ENCODE measurements at places on chromosomes 1 and 21.

- no peak for DNase-seq
Observed at GRCh38 chr1:222905151-222905550, 90.3 kb downstream of the DISP1 start.

DNA sequence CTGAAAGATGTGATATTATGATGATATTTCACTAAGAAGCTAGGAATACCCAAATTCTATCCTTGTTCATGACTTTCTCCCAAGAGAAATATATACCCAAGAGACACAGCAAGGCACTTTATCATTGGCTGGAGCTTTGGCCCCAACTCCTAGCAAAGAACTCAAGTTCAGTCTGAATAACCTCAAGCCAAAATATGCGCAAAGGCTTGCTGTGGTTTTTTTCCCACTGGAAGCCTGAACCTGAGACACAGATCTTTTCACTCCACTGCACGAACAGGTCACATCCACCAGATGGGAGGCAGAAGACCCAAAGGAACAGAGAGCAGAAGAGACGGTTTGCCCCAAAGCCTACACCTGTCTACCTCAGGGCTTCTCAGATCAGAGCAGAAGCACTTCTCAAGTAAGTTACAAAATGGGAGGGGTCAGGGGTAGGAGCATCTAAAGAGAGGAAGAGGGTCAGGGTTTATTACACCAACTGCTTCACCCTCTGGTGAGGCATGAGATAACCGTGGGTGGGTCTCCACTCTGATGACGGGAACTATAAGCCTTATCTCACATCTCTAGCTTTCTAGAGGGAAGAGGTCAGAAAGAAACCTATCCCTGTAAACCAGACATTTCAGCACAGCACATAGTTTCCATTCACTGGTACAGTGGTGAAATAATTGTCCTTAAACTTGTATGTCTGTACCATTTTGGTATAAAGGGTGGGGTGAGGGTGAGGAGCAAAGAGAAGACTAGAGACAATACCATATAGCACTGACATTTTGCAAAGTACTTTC is 17.1 kb upstream of the CDC42BPA start:
- no peak for DNase-seq

- DNase-seq, result no peak
Observed at GRCh38 chr1:57894315-57894714, 470.5 kb upstream of the DAB1 start.

GRCh38 chr21:34558166-34558565 is 46.2 kb upstream of the KCNE1 start:
- no peak for DNase-seq

GRCh38 chr21:44909719-44910118 is 11.0 kb downstream of the ITGB2 start:
- DNase-seq, result no peak

DNA sequence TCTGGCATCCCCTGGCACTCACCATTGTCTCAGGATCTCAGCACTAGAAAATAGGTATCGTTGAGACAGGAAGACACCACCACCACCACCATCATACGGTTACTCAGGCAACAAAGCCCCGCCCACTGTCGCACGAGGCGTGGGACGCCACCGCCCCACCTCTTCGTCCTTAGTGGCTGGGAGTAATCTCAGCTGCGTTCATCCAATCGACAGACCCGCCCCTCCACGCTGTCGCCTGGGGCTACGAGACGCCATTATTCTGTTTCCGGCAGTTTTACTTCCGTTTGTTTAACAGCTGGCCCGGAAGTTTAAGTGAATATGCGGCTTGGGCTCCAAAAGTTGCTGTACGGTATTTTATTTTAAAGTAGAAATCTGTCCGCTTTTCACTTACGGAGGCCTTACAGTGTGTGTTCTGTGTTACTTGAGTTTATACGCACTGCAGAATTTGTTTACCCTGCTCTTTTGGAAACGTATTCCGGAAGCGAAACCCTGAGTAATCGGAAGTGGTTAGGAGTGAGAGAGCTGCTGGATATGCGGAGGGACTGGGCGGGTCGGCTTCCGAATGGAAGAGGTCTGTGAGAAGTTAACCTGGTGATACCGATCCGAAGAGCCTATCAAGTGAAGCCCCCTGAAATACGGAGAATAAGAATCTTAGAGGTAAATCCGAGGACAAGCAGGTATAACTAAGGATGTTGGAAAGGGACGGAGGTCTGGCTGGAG is at the start of the genes BLZF1 and NME7:
TSS of gene BLZF1 (plus strand) at position 510 of the 720 bp plus-strand sequence. CDS start 1,328 bp downstream, outside the sequence.
TSS of gene NME7 (minus strand) at position 112 of the 720 bp plus-strand sequence. CDS start at position 25, 87 bp downstream.
- DNase-seq, result peak; percentile 98

- DNase-seq, result no peak
Observed at GRCh38 chr1:18020021-18020817, 87.4 kb upstream of the IGSF21 start.

DNA sequence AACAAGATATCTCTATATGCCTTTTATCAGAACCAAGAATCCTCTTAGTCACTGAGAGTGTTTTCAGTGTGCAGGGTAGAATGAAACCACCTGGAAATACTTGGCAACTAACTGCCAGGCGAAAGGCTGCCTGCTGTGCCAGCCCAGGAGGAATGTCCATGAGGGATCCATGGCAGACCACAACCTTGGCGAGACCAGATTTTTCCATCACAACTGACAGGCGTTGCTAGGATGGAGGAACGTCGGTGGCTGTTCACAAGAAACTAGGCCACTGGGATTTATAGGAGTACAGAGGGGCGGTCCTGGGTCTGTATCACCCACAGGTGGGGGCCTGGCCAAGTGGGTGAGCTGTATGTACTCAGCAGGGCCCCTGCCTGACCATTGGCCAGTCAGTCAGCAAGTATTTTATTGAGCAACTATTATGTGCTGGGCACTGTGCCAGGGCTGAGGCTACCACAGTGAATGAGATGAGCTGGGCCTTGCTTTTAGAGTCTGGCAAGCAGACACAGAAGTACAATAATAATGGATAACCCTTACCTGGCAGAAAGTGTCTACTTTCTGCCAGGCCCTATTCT is 199.4 kb downstream of the FOXD2 start:
- no peak for DNase-seq

DNA sequence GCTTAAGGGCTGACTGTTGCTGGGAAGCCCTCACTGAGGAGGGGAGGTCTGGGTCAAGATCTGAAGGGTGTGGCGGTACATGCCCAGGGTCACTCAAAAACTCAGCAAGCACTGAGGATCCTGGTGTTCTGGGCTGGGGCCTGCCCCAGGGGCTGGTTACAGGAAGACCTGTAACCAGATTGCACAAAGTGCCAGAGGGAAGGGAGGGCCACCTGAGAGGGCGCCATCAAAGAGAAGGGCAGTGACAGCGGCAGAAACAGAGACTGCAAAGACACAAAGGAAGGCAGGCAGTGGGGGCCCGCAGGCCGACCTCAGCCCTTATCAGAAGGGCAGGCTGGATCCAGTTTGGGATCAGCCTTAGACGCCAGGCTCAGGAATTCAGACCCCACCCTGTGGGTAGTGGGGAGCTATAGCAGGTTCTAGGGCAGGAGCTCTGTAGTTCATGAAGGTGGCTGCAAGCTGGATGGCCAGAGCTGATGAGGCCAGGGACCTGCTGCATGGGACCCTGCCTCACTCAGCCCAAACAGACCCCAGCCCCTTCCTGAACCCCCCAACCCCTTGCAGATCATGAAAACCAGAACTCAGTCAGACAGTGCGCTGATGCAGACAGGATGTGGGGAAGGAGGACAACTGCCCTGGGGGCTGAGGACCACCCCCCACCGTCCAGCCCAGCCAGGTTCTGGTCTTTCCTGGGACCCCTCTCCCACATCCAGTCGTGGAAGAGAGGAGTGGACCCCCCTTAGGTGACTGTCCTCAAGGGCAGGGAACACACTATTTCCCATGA is 3.9 kb downstream of the SH2D5 start:
- no peak for DNase-seq

GRCh38 chr1:15946571-15947381 is 29.1 kb downstream of the ZBTB17 start:
- no peak for DNase-seq

DNA sequence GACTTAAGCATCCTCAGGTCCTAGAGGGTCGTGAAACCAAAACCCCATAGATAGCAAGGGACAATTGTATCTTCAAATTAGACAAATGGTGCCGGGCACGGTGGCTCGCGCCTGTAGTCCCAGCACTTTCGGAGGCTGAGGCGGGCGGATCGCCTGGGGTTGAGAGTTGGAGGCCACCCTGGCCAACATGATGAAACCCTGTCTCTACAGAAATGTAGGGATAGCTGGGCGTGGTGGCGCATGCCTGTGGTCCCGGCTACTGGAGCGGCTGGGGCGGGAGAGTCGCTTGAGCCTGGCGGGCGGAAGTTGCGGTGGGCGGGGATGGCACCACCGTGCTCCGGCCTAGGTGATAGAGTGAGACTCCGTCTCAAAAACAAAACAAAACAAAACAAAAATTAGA is 780.6 kb downstream of the BRINP3 start:
- DNase-seq, result no peak

DNA sequence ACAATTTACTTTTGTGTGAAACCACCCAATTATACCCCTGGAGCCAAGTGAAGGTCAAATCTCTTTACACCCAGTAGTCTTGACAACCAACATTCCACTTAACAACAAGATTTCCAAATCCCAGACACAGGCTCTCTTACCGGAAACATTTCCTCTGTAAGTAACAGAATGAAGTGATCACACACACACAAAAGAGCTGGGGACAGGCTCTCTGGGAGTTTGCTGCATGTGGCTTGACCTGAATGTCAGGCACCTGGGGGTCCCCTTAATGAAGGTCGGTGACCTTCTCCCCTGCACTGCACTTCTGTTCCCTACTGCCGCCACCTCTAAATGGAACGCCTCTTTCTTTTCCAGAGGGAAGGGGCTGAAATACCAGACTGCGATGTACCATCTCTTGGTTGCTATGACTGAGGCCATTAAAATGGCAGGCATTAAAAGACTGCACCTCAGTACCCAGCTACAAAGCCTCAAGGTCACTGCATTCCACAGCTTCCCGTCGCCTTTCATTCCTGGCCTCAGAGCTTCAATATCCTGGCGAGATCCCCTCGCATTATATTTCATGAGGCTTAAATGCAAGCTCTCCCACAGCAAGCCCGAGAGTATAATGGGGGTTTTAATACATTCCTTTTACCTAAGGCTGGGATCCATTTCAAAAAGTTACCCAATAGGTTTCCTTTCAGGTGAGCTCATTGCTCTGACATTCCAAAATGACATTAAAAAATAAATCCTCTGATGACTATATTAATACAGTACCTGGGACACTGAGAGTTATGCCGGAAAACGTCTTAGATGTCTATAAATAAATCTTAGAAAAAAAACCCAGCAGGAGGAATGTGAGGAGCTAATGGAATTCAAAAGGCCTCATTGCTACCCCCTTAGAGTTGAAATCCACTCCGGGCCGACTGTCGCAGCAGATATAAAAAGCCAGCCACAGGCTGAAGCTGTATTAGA is 90.9 kb upstream of the DIRAS3 start:
- no peak for DNase-seq

DNA sequence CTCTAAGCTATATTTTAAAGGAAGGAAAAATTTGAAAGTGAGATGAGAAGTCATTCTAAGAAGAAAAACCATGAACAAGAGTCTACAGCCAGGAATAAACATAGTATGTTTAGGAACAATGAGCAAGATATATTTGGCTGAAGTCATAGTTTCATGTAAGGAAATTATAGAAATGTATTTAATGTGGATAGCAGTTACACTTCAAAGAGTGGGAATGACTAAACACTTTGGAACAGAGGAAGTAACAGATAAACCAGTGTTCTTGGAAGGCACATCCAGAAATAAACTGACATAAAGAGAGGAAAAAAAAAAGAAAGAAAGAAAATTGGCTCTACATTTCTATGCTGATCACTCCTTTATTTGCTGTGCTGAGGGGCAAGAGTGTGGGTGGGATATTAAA is 18.0 kb downstream of the C8A start:
- no peak for DNase-seq

DNA sequence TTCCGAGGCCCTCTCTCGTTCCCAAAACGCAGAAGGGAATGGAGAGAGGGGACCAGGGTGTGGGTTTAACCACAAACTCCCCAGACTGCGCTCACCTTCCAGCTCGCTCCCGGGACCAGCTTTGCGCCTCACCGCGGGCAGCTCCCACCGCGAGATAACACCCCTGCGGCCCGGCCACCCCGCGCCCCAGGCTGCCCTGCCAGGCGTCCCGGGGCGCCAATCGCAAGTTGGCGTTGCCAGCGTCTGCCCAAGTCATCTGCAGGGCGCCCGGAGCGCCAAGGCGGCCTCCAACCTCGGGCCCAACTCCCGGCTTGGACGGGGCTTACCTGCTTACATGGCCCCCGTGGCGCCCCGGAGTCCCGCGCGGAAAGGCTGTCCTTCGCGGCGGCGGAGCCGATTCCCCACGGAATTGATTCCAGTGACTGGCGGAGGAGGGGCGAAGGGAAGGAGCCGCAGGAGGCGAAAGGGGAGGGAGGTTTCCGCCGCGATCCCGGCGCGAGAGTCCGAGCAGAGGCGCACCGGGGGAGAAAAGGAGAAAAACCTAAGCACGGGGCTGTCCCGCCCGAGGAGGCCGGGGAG is 456 bp downstream of the PTPN14 start:
- no peak for DNase-seq

DNA sequence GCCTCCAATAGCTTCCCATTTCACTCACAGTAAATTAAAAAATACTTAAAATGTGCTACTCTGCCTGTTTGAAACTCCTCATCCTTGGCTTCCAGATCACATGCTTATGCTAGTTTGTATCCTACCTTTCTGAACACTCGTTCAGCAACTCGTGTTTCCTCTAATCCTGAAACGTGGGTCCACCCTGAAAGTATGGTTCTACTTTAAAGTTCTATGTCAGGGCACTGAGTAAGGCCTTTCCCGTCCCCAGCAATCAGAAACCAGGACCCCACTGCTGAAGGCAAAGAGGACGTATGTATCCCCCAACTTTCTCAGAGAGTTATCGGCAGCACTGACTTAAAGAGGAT is 419 bp upstream of the TSEN15 start:
- no peak for DNase-seq

- no peak for DNase-seq
Observed at GRCh38 chr1:94746635-94747525, 73.3 kb upstream of the SLC44A3 start.

- DNase-seq, result no peak
Observed at GRCh38 chr1:234188454-234188792, 184.8 kb upstream of the COA6 start.

GRCh38 chr1:229209386-229209785 is 61.5 kb upstream of the RAB4A start:
- DNase-seq, result no peak

DNA sequence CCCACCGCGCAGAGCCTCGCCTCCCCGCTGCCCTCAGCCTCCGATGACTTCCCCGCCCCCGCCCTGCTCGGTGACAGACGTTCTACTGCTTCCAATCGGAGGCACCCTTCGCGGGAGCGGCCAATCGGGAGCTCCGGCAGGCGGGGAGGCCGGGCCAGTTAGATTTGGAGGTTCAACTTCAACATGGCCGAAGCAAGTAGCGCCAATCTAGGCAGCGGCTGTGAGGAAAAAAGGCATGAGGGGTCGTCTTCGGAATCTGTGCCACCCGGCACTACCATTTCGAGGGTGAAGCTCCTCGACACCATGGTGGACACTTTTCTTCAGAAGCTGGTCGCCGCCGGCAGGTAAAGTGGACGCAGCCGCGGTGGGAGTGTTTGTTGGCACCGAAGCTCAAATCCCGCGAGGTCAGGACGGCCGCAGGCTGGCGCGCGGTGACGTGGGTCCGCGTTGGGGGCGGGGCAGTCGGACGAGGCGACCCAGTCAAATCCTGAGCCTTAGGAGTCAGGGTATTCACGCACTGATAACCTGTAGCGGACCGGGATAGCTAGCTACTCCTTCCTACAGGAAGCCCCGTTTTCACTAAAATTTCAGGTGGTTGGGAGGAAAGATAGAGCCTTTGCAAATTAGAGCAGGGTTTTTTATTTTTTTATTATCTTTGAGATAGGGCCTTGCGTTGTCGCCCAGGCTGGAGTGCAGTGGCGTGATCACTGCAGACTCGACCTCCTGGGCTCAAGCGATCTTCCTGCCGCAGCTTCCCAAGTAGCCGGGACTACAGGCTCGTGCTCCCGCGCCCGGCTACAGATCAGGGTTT is at the start of gene PMF1:
TSS of gene PMF1 (plus strand) at position 175 of the 811 bp plus-strand sequence. CDS start at position 184, 9 bp downstream.
- DNase-seq, result peak; percentile 96

GRCh38 chr1:44719318-44719717 is 11.7 kb downstream of the RNU5D-1 start:
- DNase-seq, result no peak

Data from CD4-positive, alpha-beta T cell treated with Interleukin-21 for 1 hour (primary cell).